ENCODE measurements at places on chromosomes 5 and 9.
A peak's percentile ranks its signal among the peaks of the same experiment; 100 is the strongest.

DNA sequence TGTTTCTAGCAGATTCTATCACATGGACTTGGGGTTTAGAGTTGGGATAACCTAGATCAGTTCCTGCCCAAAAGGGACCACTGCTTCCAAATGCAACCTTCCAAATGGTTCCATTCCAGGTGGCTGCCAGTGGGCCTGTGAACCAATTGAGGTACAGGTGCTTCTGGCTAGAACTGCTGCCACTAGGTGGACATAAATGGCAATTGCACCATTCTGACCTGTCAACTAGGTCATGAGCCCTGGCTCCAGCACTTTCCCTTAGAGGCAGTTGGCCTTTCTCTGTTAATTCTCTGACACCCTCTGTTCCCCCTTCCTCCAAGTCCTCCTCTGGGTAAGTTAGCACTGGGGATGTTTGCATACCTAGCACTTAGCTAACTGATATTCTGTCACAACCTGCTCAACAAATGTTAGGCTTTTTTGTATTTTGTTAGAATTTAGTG lies 16.6 kb upstream of the HEMGN start:
- DNase-seq = peak; percentile 76

- peak; percentile 69 for DNase-seq
Observed at GRCh38 chr9:107874591-107875369, 385.2 kb upstream of the KLF4 start.

DNA sequence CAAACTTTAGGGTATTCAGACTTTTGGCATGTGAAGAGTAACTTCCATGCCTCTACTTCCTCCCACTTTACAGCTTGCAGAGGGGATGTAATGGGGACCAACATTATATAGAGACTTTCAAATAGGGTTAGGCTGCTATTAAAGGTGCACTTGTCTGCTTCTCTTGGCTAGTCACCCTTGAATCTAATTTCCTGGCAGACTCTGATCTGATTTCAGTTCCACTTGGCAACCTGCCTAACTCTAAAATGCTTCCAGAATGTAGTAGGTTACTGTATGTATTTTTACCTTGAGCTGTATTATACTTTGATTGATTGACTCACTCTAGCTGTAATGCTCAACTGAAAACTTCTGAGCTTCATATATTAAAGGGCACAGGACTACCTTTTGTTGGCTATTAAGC lies 693.4 kb downstream of the KCTD16 start:
- peak; percentile 5 for DNase-seq

GRCh38 chr9:38017149-38017884 lies 51.7 kb downstream of the SHB start:
- DNase-seq = no peak

DNA sequence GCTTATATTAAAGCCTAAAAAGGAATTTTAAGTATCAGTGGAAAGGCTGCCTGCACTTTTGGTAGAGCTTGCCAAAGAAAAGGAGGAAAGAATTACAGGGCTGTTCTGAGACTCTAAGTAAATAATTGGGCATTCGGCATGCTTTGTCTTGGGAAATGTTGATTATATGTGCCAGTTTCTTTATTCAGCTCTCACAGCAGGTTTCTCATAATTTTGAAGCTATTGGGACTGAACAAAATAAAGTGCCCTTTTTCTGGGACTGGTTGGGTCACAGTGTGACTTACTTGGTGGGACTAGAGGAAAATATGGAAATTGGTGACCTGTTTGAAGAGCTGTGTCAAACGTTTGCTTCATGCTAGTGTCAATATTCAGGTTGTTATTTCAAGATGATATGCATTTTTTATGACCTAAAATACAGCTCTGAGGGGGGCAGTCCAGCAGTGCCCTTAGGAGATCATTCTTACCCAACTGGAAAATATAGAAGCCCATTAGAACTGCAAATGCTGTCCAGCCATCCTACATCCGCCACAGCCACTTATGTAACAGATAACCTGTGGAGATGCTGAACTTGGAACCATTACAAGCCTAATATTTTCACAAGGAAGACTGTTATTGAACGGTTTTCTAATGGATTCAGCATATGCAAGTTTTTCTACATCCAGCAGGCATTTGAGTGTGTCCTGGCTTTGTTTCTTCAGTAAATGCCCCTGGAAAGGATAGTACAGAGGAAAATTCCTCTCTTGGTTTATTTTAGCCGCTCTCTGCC lies 122.4 kb downstream of the SNCAIP start:
- no peak for DNase-seq

GRCh38 chr9:133846483-133847090 lies 108.4 kb upstream of the SARDH start:
- no peak for DNase-seq

- peak; percentile 11 for DNase-seq
Observed at GRCh38 chr5:97531549-97531948, 348.5 kb upstream of the RIOK2 start.

GRCh38 chr5:141223112-141223783 lies at the start of gene PCDHB14:
Gene PCDHB14 (plus strand): TSS chr5:141223343. CDS start chr5:141223506, 163 bp downstream.
- DNase-seq = no peak

GRCh38 chr5:104187656-104188055 lies 625.1 kb upstream of the NUDT12 start:
- DNase-seq = no peak

- DNase-seq = no peak
Observed at GRCh38 chr9:133008406-133008805, 22.4 kb upstream of the GTF3C5 start.

GRCh38 chr5:154002093-154002492 lies 36.6 kb downstream of the FAM114A2 start:
- no peak for DNase-seq

DNA sequence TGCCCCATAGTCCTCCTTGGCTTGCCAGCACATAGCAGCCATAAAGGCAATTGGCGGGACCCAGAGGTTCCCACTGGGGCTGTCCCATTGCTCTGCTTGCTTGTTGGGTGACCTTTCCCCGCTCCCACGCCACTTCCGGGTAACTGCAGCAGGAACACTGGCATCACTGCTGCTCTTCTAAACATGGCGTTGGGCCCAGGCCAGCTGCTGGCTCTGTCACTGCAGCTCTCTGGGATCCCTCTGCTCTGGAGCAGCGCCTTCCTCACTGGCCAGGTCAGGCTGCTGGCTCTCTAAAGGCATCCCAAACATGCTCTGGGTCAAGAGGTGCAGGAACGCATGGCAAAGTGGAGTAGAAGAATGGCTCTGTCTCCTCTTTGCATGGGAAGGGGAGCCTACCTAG lies 92.9 kb downstream of the DRD1 start:
- DNase-seq = no peak

GRCh38 chr5:119913425-119913824 lies 284.1 kb downstream of the FAM170A start:
- DNase-seq = no peak

- no peak for DNase-seq
Observed at GRCh38 chr5:154813158-154813557, 37.2 kb downstream of the FAXDC2 start.

DNA sequence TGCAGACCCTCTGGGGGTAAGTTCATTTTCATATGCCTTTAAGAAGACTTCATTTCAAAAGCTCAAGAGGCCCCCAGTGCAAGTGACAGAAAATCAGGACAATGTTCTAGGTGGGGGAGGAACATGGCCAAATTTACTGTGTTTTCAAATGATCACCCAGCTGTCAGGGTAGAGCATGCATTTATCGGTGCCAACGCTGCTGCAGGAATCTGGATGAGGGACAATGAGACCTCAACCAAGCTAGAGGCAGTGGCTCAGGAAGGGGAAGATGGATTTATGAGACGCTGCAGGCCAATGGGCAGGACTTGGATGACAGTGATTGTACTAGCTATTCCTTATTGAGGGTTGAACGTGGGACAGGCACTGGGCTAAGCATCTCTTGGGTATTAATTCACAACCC lies 278.4 kb downstream of the ASTN2 start:
- DNase-seq = no peak

- no peak for DNase-seq
Observed at GRCh38 chr9:133258061-133259015, 16.7 kb downstream of the ABO start.

DNA sequence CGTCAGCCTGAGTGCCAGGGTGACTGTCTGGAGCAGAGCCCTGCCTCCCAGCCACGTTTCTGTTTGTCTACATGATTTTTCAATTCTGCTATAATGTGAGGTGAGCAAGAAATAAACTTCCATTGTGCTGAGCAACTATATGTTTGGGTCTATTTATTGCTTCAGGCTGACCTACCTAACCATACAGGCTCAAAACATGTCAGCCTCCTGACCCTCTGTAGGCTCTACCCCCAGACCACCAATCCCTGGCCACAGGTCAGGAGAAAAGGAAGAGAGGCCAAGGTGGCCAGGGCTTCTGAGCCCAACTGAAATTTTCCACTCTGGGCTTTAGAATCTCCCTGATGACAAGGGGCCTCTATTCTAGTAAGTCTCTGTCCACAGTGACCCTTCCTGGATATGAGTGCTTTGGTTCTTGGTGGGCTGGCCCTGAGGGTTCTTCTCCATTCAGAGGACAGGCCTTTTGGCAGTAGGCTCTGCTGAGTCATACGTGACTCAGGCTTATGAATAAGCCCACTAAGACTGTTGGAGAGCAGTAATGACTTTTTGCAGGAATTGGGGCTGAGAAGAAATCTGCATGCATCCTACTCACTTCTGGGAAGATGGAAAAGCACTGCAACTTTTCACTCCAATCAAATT lies 117.2 kb upstream of the TBCA start:
- DNase-seq = no peak

DNA sequence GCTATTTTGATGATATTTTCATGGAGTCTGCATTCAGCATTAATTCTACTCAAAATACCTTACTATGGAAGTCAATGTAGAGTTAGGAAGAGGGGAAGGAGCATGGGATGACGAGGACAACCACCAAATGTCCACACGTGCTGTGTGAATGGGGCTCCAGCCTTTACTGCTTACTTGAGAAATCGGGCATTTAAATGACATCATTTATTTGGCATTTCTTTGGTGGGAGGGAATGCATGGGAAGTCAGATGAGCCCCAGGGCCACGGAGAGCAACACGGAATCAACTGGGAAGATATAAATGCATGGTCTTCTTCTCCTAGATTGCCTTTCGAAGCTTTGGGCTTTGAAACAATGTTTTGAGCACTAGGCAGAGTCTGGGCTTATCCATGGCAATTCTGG lies 458.5 kb upstream of the KLF4 start:
- DNase-seq = no peak

GRCh38 chr5:32277798-32278197 lies 34.9 kb downstream of the MTMR12 start:
- peak; percentile 44 for DNase-seq

GRCh38 chr5:2260211-2261003 lies 377.7 kb upstream of the IRX4 start:
- DNase-seq = no peak

DNA sequence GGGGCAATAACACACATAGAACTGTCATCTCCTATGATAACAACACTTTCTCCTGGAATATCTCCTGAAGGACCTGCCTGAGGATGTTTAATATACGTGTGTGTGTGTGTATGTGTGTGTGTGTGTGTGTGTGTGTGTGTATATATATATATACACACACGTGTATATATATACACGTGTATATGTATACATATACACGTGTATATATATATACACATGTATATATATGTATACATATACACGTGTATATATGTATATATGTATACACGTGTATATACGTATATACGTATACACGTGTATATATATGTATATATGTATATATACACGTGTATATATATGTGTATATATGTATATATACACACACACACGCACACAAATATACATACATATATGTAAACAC lies 27.5 kb downstream of the CDH18 start:
- no peak for DNase-seq

- DNase-seq = no peak
Observed at GRCh38 chr5:150574818-150575547, 65.5 kb upstream of the SYNPO start.

- DNase-seq = no peak
Observed at GRCh38 chr5:137236849-137237507, 262.1 kb downstream of the SPOCK1 start.

DNA sequence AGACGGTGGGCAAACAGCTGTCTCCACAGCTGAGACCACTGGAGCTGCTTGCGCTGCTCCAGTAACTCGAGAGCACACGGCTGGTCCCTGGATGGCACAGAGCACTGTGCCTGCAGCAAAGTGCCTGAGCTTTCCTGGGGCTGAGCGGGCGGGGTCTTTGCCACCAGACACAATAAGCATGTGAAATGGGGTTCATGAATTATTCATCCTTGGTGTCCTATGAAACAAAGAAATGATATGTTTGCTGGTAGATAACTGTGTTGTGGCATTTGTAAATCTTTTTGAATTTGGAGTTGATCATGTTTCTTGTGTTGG lies 151.7 kb upstream of the MPDZ start:
- no peak for DNase-seq

- peak; percentile 63 for DNase-seq
Observed at GRCh38 chr9:32906213-32906612, 95.2 kb downstream of the APTX start.

Data from GM12865 (cell line).